Left renal cortex interstitium (tissue), 4 donors: ENCODE measurements at places on chromosomes 1 and 21. TPM values are rescaled to one million over a fixed set of nuclear protein-coding genes. Genes with fewer than 3 reads are reported as not detected.

SH3BP5L gene
- 34.8 TPM for polyA plus RNA-seq

RXFP4 gene
- 0.19 TPM for polyA plus RNA-seq

OLFML3 gene
- 126 TPM for polyA plus RNA-seq

NUF2 gene
- 28.6 TPM for polyA plus RNA-seq

CHI3L2 gene
- not detected for polyA plus RNA-seq

GRCh38 chr1:80318108-80318507, 1311.6 kb upstream of the ADGRL4 start:
- DNase-seq, result no peak

GRCh38 chr1:165512816-165513215, 31.0 kb upstream of the LRRC52 start:
- DNase-seq, result no peak

- no peak for DNase-seq
Measured at GRCh38 chr1:61133335-61134019, 51.1 kb downstream of the NFIA start.
